ENCODE measurements at places on chromosomes 3 and 15. TPM values are rescaled to one million over a fixed set of nuclear protein-coding genes. Genes with fewer than 3 reads are reported as not detected.

DNA sequence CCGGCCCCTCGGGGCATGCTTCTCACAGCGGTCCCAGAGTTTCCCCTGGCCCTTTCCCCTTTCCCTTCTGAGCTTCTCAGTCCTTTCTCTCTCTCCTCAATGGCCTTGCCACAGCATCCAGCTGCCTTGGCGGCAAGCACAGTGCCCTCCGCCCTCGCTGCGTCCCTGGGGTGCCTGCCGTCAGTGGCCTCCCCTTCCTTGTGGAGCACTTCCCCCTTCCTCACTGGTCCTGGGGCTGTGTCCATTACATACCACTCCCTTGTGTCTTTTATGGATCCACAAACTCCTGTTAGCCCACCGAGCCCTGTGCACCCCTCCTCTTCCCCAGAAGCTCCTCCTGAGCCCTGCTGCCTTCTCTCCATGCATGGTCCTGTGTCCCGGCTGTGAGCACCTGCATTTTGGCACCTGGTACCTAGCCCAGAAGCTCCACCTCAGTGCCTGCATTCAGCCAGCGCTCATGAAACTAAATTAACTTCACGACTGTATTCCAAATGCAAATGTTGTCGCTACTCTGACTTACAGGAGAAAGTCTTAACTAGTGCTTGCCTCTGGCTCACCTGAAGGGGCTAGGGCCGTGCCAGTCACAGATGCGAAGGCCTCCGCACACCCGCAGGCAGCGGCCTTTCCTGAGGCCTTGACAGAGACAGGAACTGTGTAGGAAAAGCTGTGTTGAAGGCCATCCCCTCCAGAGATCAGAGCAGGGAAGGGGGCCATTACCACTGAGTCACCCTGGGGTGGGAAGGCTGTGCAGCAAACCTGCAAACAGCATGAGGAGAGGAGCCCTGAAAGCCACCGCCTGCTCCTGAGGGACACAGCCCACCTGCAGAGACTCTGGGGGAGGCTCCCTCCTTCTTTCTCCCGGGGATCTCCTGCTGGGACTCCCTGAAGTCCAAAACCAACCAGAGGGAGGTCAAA is 19.1 kb upstream of the KLF13 start:
- DNase-seq = no peak

DNA sequence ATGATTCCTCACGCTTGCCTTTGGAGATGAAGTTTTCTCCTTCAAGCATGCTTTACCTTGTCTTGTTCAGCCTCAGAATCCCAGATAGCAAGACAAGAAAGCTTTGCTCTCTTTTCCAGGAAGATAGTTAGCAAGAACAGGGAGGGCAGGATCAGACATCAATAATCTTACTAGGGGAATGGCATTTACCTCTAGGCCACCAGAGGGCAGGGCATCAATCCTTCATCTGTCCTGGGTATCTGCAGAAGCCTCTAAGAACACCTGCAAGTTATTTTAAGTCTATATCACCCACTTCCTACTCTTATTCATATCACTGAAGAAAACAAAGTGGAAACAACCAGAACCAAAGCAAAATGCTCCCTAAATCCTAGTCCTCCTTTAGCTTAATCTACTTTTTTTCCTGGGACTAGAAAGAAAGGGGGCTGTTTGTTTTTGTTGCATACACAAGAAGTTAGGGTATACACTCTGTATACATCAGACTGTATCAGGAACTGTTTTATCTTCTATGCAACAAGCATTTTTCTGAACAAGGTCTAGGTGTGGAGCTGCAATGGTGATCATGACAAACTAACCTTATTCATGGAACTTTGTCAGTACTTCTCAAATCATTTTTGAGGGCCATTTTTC is 862.5 kb downstream of the CADM2 start:
- no peak for DNase-seq

- no peak for DNase-seq
Measured at GRCh38 chr15:80061582-80061981, 2.1 kb downstream of the ZFAND6 start.

GRCh38 chr3:71447803-71448202 is 135.7 kb downstream of the FOXP1 start:
- no peak for DNase-seq

- no peak for DNase-seq
Measured at GRCh38 chr3:45640724-45641361, 46.3 kb downstream of the LIMD1 start.

DNA sequence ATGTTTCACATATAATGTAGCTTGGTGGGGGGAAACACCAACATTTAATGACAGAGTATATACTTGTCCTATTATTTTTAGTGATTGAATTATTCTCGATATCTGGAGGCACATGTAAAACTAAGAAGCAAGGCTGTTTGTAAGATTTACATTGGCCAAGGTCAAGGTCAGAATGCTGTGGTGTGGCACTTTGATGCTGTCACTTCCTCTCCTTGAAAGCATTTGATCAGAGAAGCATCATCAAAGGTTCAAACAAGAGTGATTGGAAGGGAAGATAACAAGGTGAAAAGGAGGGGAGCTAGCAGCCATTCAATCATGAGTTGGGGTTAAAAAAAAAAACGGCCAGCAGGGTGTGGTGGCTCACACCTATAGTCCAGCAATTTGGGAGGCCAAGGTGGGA is 26.4 kb downstream of the RTF1 start:
- no peak for DNase-seq

MCTP2 gene
- polyA plus RNA-seq = 18.7 TPM

ATP10A gene
- 5.2 TPM for polyA plus RNA-seq

PRR20G gene
- polyA plus RNA-seq = not detected
